ENCODE measurements at places on chromosomes 2 and 18. TPM values are rescaled to one million over a fixed set of nuclear protein-coding genes. Genes with fewer than 3 reads are reported as not detected.

DNA sequence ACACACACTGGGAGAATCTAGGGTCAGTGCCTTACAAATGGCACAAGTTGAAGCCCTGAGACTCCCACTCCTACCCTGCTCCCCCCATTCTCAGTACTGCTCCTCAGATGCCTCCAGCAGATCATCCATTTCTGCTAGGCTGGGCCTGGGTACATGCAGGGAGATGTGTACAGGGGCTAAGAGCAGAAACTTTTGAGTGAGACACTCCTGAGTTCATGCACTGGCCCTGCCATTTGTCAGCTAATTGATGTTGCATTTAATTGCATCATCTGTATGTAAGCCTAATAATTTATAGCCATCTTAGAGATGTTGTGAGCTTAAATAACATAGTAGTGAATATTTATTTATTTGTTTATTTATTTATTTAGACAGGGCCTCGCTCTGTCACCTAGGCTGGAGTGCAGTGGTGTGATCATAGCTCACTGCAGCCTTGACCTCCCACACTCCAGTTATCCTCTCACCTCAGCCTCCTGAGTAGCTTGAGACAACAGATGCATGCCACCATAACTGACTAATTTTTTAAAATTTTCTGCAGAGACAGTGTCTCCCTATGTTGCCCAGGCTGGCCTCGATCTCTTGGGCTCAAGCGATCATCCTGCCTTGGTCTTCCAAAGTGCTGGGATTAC lies 4.8 kb upstream of the CASP8 start:
- DNase-seq, result no peak

DNA sequence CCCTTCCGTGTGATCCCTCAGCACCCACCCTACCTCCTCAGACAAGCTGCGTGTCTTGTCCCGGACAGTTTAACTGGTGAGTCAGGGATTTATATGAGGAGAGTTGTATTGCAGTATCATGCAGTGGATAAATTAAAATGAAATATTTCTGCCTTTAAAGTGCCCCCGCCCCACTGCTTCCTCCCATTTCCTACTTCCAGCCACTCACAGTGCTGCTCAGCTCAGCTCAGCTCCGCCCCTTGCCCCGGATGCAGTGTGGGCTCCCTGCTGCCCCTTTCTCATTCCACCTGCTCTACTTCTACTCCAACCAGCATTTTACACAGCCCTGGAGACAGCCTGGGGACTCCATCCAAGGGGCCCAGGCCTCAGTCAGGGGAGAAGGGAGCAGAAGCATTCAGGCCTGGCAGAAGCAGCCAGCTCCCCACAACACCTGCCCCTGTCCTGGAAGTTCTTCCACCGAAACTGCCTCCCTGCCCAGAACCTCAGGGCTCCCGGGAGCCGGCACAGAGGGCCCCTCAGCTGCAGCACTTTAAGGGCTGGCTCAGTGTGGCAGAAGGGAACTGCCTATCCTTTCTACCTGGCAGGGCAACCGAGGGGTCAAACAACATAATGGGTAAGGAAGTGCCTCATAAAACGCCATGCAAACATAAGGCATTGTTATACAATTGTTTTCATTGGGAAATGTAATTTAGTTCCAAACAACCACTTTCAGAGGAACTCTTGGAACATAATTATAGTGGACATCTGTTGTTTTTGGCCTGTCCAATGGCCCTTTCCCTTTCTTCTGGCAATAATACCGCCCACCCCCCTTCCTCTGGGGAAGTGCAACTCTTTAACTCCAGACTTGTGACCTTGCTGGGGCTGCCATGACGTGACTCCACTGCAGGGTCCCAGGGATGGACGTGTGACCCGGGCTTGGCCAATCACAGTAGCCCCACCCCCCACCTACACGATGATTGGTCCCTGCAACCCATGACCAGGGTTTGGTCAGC lies 102.3 kb downstream of the LIPG start:
- DNase-seq, result no peak

The TP53I3 gene
- total RNA-seq, result 25.3 TPM

The NMS gene
- not detected for total RNA-seq

GRCh38 chr2:176814740-176815367 lies 397.7 kb upstream of the HNRNPA3 start:
- no peak for DNase-seq

DNA sequence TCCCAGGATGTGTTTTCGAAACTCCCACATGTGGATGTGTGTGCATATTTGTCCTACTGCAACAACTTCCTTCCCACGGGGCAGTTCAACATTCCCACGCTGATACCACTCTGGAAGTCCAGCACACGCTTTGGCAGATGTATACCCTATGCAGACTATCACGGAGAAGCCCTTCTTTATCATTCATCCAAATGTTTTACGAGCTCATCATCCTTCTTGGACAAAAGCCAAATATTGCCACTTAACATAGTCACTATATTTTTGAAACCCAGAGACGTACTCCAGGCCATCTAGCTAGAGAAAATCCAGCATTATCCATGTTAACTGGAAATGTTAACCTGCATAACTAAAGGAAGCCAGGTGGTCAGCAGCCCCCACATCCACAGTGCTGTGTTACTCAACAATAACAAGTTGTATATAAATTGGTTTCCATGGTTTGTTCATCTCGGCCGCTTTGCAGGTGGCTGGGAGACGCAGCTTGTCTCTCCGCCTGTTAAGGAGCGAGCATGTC lies 131.5 kb downstream of the ZNF532 start:
- DNase-seq, result no peak
